Psoas muscle (tissue), 8 donors: ENCODE measurements at places on chromosomes 6 and 20. TPM values are rescaled to one million over a fixed set of nuclear protein-coding genes. Genes with fewer than 3 reads are reported as not detected.

The SPATS1 gene
- total RNA-seq = not detected

The LIME1 gene
- 4.6 TPM for total RNA-seq

DNA sequence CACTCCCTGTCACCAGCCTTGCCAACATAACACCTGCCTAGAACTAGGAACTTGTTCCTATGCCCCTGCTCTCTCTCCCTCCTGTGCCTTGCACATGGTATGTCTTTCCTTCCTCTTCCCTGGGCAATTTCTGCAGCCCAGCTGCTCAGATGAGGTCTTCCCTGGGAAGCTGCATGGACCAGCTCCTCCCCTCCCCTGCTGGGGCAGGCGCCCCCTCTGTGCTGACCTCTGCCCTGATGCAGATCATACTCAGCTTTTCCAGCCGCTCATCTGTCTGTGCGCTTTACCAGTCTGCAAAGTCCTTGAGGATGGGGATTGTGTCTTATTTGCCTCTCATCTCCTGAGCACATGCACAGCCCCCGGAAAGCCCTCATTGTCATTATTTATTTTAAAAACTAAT, 161.8 kb downstream of the SCML4 start:
- DNase-seq = no peak

The DDO gene
- 9.7 TPM for total RNA-seq

DNA sequence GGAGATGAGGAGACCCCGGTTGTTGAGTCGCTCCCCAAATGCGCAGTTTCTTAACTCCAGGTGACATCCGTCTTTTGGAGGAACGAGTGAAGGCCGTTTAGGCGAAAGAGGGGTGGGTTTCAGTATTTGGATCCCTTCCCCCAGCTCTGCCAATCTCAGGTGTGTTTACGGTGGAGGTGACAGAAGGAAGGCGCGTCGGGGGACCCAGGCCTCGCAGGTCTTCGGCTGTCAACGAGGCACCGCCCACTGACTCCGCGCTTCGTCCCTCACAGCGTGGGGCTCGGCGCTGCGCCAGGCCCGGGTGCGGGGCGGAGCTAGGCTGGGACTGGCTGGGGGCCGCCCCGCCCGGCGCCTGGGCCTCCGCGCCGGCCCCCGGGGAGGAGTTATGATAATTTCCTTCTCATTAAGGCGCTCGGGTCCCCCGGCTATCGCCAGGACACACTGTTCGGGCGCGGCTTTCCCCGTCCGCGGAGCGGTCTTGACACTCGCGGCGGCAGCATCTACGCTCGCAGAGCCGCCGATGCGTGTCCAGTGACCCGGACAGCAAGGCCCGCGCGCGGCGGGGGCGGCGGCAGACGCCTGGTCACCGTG, at the start of gene TFAP2C:
TFAP2C (plus strand) TSS at position 434 of the 591 bp plus-strand sequence. CDS start 239 bp downstream, outside the sequence.
- peak; percentile 64 for DNase-seq

The SPTLC3 gene
- 1.2 TPM for total RNA-seq

DNA sequence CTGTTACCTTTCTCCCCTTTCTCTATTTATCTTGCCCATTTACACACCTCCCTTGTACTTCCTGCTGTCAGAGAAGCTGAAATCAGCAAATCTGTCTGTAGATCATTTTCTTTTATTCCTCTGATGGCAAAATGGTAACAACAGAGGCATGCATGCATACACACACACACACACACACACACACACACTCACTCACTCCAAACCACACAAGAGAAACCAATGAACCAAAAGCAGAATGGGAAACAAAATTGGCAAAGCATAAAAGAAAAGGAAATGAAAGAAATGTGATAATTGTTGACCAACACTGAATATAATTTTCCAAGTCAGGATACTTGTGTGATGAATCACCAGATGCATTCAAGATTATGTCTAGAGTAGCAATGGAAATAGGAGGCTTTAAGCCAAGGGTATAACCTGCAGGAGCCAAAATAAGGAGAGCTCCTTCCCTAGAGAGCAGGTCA, 172.4 kb downstream of the PLCB4 start:
- DNase-seq = no peak

The WFDC2 gene
- total RNA-seq = not detected

DNA sequence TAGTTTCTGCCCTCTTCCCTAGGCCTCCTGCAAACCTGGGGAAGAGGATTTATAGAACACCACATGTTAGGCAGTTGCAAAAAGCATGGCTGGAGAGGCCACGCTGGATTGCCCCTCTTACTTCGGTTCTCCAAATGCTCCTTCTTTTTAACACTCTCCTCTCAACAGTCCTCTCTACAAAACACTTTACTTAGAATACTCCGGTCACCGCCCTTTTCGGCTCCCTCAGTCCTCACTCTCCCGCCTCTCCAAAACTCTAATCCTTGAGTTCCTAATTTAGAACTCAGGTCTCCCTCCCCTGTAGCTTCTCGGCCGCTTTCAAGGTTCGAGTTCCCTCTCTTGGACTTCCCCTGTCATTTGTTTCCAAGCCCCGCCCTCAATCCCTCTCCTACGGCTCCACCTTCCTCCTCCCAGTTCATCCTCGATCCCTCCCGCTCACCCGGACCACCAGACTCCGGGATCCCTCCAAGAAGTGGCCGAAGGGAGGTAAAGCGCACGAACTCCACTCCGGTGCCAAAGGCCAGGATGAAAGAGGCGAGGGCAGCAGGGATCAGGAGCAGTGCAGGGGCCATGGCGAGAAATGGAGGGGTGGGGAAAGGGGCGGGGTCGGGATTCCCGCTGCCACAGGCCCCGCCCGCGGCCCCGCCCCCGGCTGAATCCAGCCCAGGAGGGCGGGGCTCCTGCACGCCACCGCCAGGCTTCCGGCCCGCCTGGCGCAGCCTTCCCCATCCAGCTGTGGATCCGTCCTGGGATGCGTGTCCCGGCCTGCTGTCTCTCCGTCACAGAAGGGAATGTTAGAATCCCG, at the start of gene NRM:
NRM (minus strand) TSS at position 582 of the 805 bp plus-strand sequence; CDS start at position 572, 10 bp downstream.
- peak; percentile 94 for DNase-seq

The GPR6 gene
- not detected for total RNA-seq

DNA sequence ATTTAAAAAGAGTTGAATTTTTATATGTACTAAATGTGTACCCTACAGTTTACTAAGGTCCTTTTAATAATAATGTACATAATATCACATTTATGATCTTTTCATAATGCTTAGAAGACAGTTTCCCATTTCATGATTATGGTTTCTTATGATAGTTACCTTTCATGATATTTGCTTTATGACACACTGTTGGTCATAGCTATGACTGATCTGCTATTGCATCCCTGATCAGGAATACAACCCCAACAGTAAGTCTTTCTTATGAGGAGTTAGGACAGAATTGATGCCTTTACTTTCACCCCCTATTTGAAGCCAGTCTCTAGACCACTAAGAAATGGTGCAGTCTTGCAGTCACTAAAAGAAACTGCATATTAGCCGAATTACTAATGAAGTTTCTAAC, 31.0 kb downstream of the LCA5 start:
- no peak for DNase-seq

DNA sequence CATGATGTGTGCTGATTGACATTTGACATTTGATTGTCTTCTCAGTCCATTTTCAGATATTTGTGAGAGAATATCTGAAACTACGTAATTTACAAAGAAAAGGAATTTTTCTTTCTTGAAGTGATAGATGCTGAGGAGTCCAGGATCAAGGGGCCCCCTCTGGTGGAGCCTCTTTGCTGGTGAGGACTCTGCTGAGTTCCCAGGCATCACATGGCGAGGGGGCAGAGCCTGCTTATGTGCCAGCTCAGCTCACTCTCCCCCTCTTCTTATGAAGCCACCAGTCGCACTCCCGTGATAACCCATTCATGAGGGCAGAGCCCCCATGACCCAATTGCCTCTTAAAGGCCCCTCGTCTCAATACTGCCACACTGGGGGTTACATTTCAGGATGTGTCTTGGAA, 91.3 kb downstream of the RPP40 start:
- no peak for DNase-seq

The PARD6B gene
- 5.0 TPM for total RNA-seq

GRCh38 chr6:148470606-148471465, 128.2 kb downstream of the SASH1 start:
- DNase-seq = no peak

DNA sequence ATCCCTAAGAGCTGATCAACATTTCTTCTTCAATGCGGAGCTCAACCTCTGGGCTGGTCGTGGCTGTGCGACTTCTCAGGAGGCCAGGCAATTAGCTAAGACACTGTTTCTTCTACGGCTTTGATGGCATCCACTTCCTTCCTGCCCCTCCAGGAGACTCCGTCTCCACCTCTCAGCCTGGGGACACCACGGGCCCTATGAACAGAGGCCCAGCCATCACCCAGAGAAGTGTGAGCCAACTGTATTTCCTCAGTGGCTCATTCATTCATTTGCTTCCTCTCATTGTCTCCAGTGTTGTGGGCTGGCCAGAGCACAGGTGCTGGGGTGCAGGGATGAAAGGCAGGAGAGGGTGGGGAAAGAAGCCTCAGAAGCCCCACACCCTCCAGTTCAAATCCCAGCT, 51.8 kb upstream of the APCDD1L start:
- DNase-seq = no peak

The MOCS1 gene
- total RNA-seq = 39.4 TPM

- DNase-seq = no peak
Observed at GRCh38 chr6:54578261-54578660, 268.3 kb upstream of the FAM83B start.

- DNase-seq = no peak
Observed at GRCh38 chr6:96836631-96837080, 621 bp downstream of the GPR63 start.

DNA sequence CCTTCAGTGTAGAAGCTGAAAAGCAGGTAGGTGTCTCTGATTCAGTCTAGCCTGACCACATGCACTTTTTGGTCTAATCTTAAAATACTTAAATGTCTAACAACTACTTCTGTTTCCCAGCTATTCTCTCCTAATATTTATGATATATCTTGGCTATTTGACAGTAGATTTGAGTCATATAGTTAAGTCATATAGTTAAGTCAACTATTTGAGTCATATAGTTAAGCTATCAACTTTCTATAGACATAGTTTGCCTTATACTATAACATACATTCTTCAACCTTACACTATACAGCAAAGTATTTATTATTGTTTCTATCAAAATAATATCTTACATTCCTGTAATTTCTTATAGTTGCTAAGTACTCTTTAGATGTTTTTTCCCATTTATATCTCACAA, 110.9 kb downstream of the GMDS start:
- DNase-seq = no peak

The PPP1R14C gene
- total RNA-seq = 13.3 TPM

DNA sequence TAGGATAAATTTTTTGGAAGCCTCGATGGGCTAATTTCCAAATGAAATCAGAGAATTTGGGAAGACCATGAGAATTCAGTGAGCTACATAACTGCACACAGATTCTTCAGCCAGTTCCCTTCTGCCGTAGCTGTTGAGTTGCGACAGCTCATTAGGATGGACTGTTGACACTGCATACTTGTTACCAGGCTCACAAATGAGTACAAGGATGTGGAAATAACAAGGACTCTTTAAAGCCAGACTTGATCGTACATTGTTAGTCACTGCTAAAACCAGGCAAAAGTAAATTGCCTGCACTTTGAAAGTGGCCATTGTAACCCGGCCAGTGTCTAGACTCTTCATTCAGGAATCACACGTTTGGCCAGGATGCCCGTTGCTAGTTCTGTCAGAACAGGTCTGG, 37.0 kb downstream of the NDUFAF5 start:
- no peak for DNase-seq

- no peak for DNase-seq
Observed at GRCh38 chr6:30915591-30915946, 1.5 kb downstream of the VARS2 start.

GRCh38 chr6:71197267-71197666, 91.3 kb upstream of the OGFRL1 start:
- DNase-seq = no peak

GRCh38 chr6:158497620-158498019, 62.3 kb upstream of the TMEM181 start:
- no peak for DNase-seq

DNA sequence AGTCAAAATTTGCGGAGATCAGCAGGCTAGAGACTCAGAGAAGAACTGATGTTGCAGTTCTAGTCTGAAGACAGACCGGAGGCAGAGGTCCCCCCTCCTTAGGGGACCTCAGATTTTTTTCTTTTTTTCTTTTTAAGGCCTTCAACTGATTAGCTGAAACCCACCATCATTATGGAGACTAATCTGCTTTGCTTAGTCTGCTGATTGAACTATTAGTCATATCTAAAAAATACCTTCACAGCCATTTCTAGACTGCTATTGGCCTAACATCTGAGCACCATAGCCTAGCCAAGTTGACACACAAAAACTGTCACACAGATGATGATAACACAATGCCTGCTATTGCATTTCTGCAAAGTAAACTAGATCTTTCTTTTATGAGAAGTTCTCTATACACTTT, 141.1 kb upstream of the TNFAIP3 start:
- no peak for DNase-seq

- no peak for DNase-seq
Observed at GRCh38 chr6:3237761-3238662, 10.6 kb upstream of the TUBB2B start.

DNA sequence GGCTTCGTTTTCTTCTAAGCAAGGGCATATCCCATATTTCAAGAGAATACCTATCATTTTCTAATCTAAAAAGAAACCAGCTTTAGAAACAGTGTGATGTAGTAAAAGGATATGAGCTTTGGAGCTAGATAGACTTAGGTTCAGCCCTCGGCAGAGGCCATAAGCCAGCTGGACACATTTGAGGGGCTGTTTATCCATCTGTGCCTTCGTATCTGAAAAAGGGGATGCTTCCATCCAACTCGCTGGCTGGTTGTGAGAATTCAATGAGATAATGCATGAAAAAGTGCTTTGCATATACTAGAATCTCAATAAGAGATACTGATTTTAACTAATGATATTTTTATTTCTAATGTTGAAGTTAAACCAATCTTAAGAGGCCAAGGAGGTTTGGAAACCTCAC, 58.0 kb downstream of the PRL start:
- no peak for DNase-seq

- peak; percentile 3 for DNase-seq
Observed at GRCh38 chr6:3301506-3301905, 42.8 kb downstream of the PSMG4 start.

DNA sequence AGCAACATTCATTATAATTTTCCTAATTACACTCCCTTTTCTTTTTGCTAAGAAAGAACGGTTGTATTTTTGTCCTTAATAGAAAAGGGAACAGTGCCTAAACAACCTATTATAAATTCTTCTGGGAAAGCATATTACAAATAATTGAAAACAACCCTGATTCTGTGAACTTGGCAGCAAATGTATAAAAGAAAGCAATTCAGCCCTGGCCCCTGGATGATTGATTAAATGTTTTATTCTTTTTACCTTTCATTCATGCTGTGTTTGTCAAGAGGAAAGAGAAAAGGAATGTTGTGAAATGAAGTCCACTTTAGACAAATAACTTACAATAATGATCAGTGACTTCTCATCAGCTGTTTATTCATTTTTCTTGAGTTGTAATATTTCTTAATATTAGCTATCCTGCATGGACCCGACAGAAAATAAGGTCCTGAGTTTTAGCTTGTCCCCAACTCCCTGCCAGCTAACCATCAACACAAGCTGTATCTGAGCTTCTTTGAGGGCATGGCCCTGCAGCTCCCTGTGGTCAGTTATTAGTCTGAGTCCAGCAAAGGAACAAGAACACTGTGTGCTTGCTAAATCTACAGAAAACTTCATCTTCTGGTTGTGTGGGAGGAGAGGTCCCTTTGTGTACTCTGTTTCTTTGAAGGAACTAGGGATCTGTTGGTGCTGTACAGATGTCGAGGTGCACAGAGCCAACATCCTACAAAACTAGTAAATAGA, 248.2 kb downstream of the LAMA2 start:
- DNase-seq = peak; percentile 41

- no peak for DNase-seq
Observed at GRCh38 chr20:58721951-58722778, 29.6 kb downstream of the NPEPL1 start.

GRCh38 chr20:50582591-50583234, 72.5 kb downstream of the PTPN1 start:
- no peak for DNase-seq
